ENCODE measurements at places on chromosomes 3 and 15.

DNA sequence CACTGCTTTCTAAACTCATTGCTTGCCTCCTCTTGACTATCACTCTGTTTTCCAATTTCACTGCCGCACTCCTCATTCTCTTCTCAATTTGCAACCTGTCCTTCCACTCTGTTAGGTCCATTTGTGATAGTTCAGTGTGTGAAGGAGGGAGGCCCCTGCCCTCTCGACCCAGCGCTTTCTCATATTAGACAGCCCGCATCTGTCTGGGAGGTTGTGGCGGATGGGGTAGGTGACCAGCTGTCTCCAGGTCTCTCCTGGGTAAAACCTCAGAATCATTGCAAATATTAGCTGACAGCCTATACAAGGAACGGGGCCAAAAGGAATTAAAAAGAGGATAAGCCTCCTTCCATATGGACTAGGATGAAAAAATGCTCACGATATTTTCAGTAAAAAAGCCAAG, 358.3 kb downstream of the SHQ1 start:
- DNase-seq, result no peak

DNA sequence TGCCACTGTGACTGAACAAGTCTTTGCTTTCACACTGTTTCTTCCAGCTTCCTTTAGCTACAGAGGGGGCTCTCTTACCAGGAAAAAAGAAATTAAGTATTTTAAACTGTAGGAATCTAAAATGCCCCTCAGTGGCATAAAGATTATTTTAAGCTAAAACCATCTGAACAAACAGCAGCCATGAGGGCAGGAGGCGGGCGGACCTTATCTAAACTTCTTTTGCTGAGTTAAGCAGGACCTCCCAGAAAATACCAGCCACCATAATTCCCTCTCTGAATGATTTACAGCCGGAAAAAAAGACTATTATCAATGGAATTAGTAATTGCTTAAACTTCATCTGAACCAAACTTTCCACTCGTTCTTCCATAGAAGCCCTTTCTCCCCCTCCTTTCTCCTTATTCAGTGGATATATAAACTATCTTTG, 5.2 kb upstream of the TOPAZ1 start:
- DNase-seq, result no peak

- no peak for DNase-seq
These were observed 492 bp upstream of the HIGD1A start for GRCh38 chr3:42804831-42805132.

GRCh38 chr3:124272605-124273151, 280.8 kb upstream of the ROPN1 start:
- no peak for DNase-seq

DNA sequence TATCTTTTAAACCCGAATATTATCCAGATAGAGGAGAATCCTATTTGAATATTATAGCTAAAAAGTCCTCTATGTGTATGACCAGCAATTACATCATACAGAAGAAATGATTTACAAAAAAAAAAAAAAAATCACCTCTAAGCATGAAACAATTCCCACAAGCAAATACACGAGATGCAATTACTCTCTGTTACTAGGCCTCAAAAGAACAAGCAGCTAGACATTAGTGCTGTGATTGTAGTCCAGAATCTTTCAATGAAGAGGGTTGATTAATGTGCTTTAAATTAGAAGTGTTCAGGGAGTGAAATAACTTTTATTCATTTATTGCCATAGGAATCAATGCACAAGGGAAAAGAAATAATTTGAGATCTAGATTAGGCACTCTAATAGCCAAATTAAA, 1379.5 kb upstream of the GBE1 start:
- DNase-seq, result no peak

DNA sequence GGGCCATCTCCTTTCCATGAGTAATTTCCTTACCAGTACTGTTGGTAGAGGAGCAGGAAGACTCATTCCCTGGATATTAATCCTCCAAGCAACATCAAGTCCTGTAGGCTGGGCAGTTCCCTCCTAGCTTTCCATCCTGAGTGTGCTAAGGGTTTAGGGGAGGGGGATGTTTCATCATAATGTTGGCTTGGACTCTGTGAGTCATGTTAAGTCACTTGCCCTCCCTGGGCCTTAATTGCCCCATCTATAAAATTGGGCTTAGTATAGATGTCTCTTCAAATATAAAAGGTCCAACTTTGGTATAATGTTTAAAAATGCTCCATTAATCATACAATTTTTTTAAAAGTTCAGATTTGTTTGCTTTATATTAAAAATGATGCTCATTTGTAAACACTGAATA, 52.7 kb downstream of the TLE3 start:
- no peak for DNase-seq

GRCh38 chr15:62135532-62136134, 29.5 kb downstream of the C2CD4B start:
- no peak for DNase-seq

- DNase-seq, result no peak
These were observed 63.4 kb downstream of the OPA1 start for GRCh38 chr3:193656445-193656844.

DNA sequence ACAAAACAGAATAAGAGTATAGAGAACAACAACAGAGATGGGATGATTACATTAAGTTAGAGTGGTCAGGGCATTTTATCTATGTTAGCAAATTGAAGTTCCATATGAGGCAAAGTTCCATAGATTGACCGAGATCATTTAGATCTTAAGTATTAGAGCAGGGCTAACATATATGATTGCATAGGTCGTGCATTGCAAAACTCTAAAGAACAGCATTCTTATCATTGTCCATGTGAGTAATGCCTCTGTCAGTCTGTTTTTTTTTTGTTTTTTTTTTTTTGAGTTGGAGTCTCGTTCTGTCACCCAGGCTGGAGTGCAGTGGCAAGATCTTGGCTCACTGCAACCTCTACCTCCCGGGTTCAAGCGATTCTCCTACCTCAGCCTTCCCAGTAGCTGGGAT, 341.7 kb upstream of the KCNH8 start:
- no peak for DNase-seq

DNA sequence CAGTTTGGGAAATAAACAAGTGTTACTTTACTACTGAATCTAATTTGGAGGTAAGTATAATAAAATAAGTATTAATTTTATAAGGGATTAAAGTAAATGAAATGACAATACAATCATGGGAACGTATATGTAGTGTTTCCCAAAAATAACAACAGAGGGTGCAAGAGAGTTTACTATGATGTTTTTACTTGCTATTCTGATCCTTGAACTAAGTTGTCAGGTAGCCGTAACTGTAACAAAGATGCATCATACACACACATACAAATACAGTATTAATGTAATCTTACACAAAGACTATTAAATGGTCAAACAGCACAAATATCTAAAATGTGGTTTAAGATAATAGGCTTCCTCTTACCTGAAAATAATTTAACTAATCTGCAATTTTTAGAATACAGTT, 311.4 kb downstream of the TBC1D5 start:
- no peak for DNase-seq
